Astrocyte (in vitro differentiated cells and primary cell): ENCODE measurements at places on chromosomes 1 and 21.

- no peak for DNase-seq
Observed at GRCh38 chr21:38785483-38785882, 20.2 kb upstream of the ETS2 start.

DNA sequence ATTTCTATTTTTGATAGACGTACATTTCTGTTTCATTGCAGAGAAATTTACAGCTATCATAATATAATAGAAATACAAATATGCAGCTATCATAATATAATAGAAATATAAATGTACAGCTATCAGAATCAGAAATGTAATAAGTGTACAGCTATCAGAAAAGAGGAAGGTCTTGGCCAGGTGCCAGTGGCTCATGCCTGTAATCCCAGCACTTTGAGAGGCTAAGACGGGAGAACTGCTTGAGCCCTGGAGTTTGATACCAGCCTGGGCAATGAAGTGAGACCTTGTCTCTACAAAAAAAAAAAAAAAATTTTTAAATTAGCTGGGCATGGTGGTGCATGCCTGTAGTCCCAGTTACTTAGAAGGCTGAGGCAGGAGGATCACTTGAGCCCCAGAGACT lies 37.9 kb downstream of the PIGM start:
- no peak for DNase-seq

DNA sequence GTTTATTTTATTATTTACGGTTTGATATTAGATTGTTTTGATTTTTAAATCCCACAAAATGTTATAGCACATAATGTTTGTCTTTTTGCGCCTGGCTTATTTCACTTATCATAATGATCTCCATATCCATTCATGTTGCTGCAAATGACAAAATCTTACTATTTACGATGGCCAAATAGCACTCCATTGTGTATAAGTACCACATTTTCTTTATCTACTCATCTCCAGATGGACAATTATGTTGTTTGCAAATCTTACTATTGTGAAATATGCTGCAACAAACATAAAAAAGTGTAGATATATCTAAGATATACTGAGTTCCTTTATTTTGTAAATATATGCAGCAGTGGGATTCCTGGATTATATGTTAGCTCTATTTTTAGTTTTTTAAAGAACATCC lies 1568.3 kb downstream of the AMY1C start:
- DNase-seq = no peak

DNA sequence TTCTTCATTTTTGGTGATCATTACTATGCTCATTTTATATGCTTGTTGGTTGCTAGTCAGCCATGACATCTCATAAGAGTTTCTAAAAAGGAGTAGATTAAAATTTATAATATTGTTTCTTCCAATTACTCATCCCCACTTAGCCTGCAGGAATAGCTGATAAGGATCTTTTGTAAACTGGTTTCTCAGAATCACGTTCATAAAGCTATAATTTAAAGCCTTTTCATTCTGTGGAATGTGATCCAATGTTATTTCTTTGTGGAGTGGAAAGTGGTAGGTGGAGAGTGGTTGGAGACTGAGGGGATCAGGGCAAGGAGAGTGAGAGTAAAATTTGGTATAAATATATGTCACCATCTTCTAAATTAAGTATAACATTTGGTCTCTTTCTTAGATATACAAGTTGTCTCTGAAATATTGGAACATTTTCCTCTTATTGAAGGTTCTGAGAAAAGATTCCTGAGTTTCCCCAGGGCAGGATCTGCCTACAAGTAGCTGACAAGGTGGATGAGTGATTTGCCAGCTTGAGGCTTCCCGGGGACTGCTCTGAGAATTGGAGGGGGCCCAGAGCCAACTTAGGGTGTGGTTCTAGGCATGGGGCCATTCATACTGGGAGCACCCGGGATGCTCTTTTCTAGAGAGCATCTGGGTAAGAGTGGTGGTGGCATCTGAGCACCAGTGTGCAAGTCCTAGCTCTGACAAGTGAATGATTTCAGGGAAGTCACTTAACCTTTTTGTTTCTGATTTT lies 116.4 kb downstream of the TBX19 start:
- DNase-seq = no peak

DNA sequence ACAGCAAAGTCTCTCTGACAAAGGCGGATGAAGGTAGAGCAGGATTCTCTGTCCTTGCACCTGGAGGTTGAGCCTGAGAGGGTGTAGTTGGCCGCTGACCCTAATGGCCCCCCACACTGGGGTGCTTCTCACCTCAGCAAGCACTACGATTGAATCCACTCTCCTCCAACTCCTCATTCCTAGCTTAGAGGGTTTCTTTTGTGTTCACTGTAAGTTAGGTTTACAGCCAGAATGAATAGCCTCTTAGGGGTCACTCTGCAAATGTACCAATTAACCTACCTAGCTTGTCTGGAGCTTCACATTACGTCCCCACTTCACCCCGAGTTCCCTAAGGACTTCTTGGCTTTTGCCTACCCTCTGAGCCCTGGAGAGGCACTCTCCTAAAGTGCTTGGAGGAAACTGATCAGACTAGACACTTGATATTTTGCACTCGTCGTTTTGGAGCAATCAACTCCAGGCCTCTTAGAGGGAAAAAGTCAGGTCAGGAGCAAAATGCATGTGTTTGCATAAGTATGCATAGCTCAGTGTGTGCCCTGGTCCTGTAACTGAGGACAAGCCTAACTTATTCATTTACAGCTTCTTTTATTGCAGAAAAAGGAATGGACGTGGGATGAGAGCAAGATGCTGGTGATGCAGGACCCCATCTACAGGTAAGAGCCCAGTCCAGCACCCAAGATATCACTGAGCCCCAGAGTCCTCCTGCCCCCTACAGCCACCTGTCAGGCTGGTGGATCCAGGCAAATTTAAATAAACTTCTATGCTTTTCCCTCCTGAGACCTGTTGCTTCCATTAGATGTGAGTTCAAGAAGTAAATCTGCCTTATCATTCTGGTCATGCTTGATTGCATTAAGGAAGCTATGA lies 76.4 kb downstream of the SPATA46 start:
- DNase-seq = no peak

- no peak for DNase-seq
Observed at GRCh38 chr1:93332368-93332767, 13.3 kb upstream of the DR1 start.
